ENCODE measurements at places on chromosomes 16 and 17. TPM values are rescaled to one million over a fixed set of nuclear protein-coding genes. Genes with fewer than 3 reads are reported as not detected.

Gene C16orf92
- total RNA-seq = not detected

Gene KDM6B
- total RNA-seq = 16.8 TPM

Gene PDILT
- not detected for total RNA-seq

Gene AOC3
- 1.1 TPM for total RNA-seq

Gene CEMP1
- total RNA-seq = not detected

Gene FAM20A
- total RNA-seq = not detected

Gene KRTAP2-2
- total RNA-seq = not detected
